ENCODE measurements at places on chromosomes 6 and 20. TPM values are rescaled to one million over a fixed set of nuclear protein-coding genes. Genes with fewer than 3 reads are reported as not detected.

The PARD6B gene
- polyA plus RNA-seq: 2.0 TPM

The CLPSL2 gene
- not detected for polyA plus RNA-seq

The PAK5 gene
- not detected for polyA plus RNA-seq

The CLPSL1 gene
- not detected for polyA plus RNA-seq

The TINAG gene
- polyA plus RNA-seq: not detected

The ABHD16B gene
- 0.60 TPM for polyA plus RNA-seq

The SPEF1 gene
- polyA plus RNA-seq: not detected

The FOXQ1 gene
- not detected for polyA plus RNA-seq

The PTCHD4 gene
- not detected for polyA plus RNA-seq

The FRK gene
- polyA plus RNA-seq: not detected

The DAAM2 gene
- not detected for polyA plus RNA-seq

The PSORS1C2 gene
- not detected for polyA plus RNA-seq

The SPATS1 gene
- not detected for polyA plus RNA-seq

The IL17A gene
- polyA plus RNA-seq: not detected

The HFE gene
- 0.68 TPM for polyA plus RNA-seq

The KIF6 gene
- not detected for polyA plus RNA-seq

The KCTD20 gene
- 31.5 TPM for polyA plus RNA-seq

The SYCP2L gene
- polyA plus RNA-seq: not detected

The MUC21 gene
- polyA plus RNA-seq: not detected

The MLIP gene
- polyA plus RNA-seq: not detected

The TCF21 gene
- not detected for polyA plus RNA-seq

The SDHAF4 gene
- 8.7 TPM for polyA plus RNA-seq

The PDYN gene
- not detected for polyA plus RNA-seq

The UBD gene
- polyA plus RNA-seq: not detected

The EMILIN3 gene
- polyA plus RNA-seq: not detected

The AKAP12 gene
- polyA plus RNA-seq: not detected

The OTOR gene
- not detected for polyA plus RNA-seq

The DACT2 gene
- not detected for polyA plus RNA-seq

The ARMH2 gene
- polyA plus RNA-seq: 0.26 TPM

The FAM83B gene
- polyA plus RNA-seq: not detected

The RAB44 gene
- not detected for polyA plus RNA-seq

The BMP7 gene
- polyA plus RNA-seq: not detected

The MRPL18 gene
- polyA plus RNA-seq: 131 TPM

The CRISP2 gene
- polyA plus RNA-seq: not detected

The UNC5CL gene
- polyA plus RNA-seq: 0.34 TPM

All from naive thymus-derived CD8-positive, alpha-beta T cell (primary cell).